ENCODE measurements at places on chromosomes 2 and 18.

GRCh38 chr18:2570772-2571199 lies 519 bp downstream of the METTL4 start:
- H3K27ac ChIP-seq, result peak overlapping the region; percentile 95
- no peak for DNase-seq
- H3K36me3 ChIP-seq, result peaks cover 8% of the 10 kb centered on the region

DNA sequence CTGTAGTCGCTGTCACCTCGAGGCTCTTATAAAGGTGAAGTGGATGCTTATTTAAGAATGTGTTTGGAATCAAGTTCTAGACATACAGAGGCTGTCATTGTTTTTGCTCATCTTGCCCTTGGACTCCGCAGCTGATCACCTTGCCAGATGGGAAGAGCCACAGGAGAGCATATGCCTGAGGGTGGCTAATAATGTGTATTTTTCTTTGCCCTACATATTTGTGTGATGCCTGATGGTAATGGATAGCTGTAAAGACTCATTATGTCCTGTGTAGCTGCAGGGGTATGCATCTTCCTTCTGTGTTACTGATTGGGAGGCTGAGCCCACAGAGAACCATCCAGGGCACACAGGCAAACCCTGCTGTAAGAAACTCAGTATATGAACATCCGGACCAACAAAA lies 61.7 kb downstream of the PRKCE start:
- H3K36me3 ChIP-seq, result no peaks in the 10 kb centered on the region
- no peak for DNase-seq
- H3K27ac ChIP-seq, result no peak overlapping the region

DNA sequence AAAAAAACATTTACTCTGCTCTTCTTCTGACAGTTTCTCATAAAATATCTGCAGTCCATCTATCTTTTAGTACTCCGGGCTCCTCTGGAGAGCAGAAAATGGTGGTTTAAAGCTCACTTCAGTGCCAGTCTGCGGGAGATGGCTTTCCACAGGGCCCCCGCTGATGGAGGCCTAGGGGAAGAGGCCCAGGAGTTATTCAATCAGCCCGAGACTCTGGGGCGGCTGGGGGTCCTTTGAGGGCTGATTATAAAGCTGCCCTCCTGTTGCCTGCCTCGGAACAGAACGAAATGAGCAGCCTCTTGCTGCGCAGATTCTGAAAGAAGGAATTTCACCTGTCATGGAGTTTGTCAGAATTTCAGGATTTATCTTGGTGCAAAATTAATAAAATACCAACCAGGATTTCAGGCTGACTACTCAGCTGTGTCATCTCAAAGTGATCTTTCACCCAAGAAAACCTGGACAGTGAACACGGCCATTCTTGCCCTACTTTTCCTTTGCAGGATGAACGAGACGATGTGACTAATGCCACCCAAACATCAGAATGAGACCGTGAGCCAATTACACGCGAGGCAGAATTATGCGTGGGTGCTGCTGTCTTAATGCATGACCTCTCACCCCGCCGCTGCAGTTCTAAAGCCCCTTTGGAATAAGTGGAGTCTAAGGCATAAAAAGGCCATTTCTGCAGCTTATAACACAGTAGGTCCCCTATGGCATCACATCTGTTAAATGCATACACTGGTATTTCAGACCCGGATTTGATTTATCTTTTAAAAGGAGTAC lies 273.8 kb downstream of the ZNF521 start:
- H3K27ac ChIP-seq, result no peak overlapping the region
- peaks cover 20% of the 10 kb centered on the region for H3K36me3 ChIP-seq
- no peaks in the 10 kb centered on the region for H3K4me1 ChIP-seq
- H3K4me3 ChIP-seq, result no peak overlapping the region
- no peak for DNase-seq

DNA sequence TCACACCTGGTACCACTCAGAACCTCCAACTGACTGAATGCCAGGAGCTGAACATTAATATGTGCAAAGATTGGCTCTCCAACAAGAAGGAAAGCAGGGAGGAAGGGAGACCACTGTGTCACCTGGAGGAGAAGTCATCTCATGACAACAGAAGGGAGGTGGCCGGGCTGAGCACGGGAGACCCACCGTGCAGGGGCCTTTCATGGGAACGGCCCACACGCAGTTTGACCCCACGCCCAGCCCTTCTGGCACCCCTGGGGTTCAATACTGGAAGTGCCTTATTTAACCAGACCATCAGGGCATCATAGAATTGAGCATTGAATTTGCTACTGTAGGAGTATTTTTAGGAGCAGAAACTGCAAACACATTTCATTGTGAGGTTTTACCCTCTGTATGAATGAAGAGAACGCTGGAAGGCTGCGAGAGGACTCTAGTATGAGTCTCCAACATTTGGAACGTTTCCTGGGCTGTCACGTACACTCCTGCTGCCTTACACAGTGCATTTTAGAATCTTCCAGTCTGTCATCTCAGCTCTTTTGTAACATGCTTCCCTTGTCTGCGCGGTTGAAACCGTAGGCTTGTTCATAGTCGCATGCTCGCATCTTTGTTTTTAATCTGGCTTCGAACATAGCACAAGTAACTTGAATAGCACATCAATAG lies 132.1 kb downstream of the NFATC1 start:
- no peak overlapping the region for H3K4me3 ChIP-seq
- no peak overlapping the region for H3K27ac ChIP-seq
- peaks cover 16% of the 10 kb centered on the region for H3K4me1 ChIP-seq
- peaks cover 14% of the 10 kb centered on the region for H3K36me3 ChIP-seq
- H3K27me3 ChIP-seq, result peaks cover 19% of the 10 kb centered on the region

- no peak for DNase-seq
- H3K27ac ChIP-seq, result no peak overlapping the region
- no peak overlapping the region for H3K4me3 ChIP-seq
- no peaks in the 10 kb centered on the region for H3K27me3 ChIP-seq
These were observed 13.7 kb downstream of the TRAPPC8 start for GRCh38 chr18:31929273-31929672.

Measured in muscle of leg (tissue), 16 donors.